ENCODE measurements at places on chromosomes 11 and 22.

- peak; percentile 95 for DNase-seq
Measured at GRCh38 chr11:61728940-61729219, 23.6 kb upstream of the MYRF start.

- DNase-seq: no peak
Measured at GRCh38 chr11:27914080-27914479, 193.9 kb downstream of the KIF18A start.

- DNase-seq: no peak
Measured at GRCh38 chr11:14764579-14765527, 121.2 kb downstream of the PDE3B start.

DNA sequence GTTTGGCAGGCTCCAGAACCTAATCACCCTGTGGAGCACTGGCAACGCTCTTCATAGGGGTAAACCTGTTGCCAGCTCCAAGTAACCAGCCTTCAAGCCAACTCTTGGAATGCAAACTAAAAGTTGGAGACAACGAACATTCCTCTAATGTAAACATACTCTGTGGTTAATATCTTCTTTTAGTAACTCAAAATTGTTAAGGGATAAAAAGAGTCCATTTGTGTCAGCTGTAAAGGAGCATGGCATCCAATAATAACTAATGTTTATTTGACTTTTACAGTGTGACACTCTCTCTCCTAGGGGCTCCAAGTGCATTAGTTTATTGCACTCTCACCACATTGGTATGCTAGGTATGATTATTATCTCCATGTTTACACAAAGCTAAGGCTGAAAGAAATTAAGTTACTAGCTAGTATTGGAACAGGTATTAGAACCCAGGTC is 31.0 kb upstream of the AMOTL1 start:
- DNase-seq: no peak

DNA sequence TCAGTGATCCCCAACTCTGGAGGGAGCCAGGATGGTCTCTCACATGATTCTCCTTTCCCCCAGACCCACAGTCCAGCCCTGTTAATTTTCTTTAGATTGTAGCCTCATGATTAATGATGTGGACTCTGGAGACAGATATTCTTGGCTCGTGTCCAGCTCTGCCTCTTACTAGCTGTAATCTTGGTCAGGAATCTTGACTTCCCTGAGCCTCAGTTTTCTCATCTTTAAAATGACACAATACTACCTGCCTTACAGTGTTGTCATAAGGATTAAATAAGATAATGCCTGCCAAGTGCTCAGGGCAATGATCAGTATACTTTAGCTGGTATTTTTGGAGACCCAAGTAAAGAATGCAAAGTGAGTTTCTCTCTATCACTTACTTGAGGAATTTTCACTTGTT is 60.0 kb downstream of the SPECC1L start:
- no peak for DNase-seq

- no peak for DNase-seq
Measured at GRCh38 chr22:39240831-39241793, 3.7 kb downstream of the PDGFB start.

DNA sequence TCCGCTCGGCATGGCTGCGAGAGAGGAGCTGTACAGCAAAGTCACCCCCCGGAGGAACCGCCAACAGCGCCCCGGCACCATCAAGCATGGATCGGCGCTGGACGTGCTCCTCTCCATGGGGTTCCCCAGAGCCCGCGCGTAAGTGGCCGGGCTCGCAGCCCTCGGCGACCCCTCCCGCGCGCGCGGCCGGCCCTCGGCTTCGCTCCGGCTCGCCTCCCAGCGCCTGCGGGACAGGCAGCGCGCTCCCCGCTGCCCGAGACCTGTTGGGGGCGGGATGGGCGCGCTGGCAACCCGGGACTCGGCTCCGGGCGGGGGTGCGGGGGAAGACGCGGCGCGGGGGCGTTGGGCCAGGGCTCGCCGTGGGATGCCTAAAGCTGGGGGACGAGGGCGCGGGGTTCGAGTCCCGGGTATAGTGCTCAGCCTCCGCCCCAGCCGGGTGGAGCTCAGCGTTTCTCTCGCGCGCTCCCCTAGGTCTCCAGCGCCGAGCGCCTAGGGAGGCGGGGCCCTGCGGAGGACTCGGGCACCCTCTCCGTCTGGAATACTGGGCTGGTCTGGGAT is 630 bp downstream of the UBASH3B start:
- DNase-seq: peak; percentile 30

DNA sequence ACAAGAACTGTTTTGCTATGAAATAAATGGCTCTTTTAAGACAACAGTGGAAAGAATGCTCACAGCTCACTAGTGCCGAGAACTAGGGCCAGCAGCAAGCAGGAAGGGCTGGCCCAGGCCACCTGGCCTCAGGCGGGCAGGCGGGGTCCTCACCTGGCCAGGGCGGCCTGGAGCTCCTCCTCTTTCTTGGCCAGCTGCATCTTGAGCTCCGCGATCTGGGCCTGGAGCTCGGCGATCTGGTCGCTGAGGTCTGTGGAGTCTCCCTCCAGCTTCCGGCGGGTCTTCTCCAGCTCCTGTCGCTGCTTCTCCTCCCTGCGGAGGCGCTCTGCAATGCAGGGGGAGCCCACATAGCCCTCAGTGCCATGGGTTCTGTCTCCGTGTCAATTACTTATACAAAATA is 43.8 kb downstream of the APOL1 start:
- DNase-seq: no peak

DNA sequence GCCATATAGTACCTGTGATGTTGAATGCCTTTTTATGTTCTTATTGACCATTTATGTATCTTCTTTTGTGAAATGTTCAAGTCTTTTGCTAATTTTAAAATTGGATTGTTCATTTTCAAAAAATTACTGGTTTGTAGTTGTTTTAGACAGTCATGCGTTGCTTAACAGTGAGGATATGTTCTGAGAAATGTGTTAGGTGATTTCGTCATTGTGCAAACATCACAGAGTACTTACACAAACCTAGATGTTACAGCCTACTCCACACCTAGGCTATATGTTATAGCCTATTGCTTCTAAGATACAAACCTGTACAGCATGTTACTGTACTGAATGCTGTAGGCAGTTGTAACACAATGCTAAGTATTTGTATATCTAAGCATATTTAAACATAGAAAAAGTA is 32.5 kb downstream of the PDE3B start:
- no peak for DNase-seq

GRCh38 chr22:38353701-38354100 is 36.5 kb upstream of the CSNK1E start:
- no peak for DNase-seq

DNA sequence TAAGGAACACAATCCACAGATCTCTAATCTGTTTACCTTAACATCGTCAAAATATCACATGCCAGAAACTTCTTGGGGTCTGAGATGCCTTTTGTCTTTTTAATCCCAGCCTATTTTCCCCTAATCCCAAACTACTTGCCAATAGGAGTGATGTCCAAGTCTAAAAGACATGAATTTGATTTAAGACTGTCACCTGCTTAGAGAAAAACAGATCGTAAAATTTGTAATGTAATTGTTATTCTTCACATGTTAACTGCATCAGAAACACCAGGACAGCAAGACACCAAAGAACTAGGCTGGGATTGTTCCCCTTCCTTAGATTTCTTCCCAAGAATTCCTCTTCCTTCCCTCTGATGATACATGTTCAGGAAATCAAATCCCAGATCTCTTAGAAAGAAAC is 198.1 kb upstream of the ARHGAP20 start:
- no peak for DNase-seq

- no peak for DNase-seq
Measured at GRCh38 chr11:2143799-2144543, 4.8 kb upstream of the IGF2 start.

GRCh38 chr11:46356924-46357482 is 9.7 kb downstream of the DGKZ start:
- DNase-seq: no peak

GRCh38 chr11:14369598-14369997 is 10.6 kb upstream of the RRAS2 start:
- DNase-seq: no peak

GRCh38 chr11:8092587-8093424 is 11.8 kb downstream of the TUB start:
- DNase-seq: peak; percentile 94

DNA sequence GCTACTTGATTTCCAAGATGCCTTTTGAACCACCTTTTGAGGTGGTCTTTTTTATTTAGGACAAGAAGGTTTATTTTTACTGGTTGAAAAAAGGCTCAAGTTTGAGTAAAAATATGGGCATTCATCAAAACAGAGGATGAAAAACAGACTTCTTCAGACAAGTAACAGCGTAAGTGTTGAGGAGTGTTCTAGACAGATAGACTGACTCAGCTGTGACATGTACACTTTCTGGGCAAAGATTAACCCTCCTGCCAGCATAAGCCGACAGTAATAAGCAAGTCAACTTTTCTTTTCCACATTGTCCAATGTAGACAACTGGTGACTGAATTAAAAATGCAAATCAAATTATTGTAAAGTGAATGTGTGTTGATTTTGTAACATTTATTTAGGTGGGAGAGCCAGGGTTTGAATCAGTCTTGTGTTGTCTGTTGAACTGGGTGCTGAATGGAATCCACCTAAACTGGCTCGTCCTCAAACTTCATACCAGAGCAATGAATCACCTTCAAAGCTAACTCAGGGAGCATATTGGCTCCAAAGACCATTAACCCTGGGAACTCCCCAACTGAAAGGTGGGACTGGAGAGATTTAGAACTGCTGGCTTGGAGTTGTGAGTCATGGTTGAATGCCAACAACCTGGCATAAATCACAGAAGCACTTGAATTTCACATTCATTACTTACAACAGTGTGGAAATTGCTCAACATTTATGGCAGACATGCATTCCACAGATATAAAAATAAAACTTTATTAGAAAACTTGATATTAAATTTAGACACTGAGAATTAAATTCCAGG is 377.0 kb downstream of the ETS1 start:
- DNase-seq: peak; percentile 36

DNA sequence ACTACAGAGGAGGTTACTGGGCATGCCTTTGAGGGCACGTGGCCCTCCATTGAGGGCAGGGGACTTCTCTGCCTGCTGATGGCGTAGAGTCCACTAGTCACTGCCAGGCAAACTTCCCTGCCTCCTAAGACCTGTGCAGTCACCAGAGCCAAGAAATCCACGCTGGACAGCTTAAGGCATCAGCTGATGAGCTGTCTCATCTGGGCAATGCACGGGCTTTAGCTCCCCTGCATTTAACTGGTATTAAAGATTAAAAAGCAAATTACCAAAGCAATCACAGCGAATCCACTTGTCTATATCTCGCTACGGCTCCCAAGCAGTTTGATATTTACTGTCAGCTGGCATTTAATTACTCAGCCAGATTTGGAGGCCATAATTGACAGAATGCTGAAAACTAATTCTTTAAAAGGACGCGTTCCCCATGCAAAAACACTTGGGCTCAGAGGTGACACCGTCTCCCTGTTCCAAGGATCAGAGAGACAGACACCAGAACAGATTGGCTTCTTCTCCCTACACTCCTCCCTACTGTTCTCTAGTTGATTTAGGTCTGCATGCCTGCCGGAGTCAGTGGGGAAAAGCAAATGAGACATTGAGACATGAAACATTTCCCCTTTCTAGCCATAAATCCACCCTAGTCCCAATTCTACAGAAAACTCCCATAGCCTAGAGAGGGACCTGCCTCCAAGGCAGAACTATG is 68.5 kb downstream of the SPATA19 start:
- DNase-seq: no peak

GRCh38 chr11:131392528-131393255 is 22.3 kb downstream of the NTM start:
- no peak for DNase-seq

- no peak for DNase-seq
Measured at GRCh38 chr22:23894710-23895598, 771 bp downstream of the MIF start.

- no peak for DNase-seq
Measured at GRCh38 chr11:103170865-103171264, 61.6 kb downstream of the DYNC2H1 start.

DNA sequence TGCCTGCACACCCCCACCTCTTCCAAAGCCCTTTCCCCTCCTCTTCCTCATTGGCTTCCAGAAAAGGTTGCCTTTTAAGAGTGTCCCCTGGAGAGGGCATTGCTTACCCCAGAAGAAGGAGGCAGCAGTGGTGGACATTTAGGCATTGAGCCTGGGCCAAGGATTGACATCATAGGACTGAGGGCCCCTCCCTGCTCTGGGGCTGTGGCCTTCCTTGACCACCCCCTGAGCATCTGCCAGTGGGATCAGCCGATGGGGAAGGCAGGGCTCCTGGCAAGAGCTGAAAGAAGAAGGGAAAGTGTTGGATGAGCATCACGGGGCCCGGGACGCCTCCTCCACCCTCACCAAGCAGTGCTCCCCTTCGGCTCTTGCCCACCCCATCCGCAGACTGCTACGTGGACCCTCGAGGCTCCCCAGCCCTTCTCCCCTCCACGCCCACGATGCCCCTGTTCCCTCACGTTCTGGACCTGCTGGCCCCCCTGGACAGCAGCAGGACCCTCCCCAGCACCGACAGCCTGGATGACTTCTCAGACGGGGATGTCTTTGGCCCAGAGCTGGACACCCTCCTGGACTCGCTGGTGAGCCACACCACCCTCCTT is 37.4 kb downstream of the ZC3H7B start:
- DNase-seq: no peak

Data from H54 (cell line).